A549 treated with RU486 at 1 μM for 4 hours (cell line): ENCODE measurements at places on chromosomes 1 and 21. TPM values are rescaled to one million over a fixed set of nuclear protein-coding genes. Genes with fewer than 3 reads are reported as not detected.

The OR2T2 gene
- not detected in 5 replicates for total RNA-seq

The FCRL5 gene
- total RNA-seq: not detected in 5 replicates

The ITLN2 gene
- 0.22 to 0.33 TPM in 2 of 5 replicates, not detected in the others for total RNA-seq

The ETNK2 gene
- total RNA-seq: 3.4 to 4.6 TPM (median 4.1 TPM) in 5 replicates

The LEFTY2 gene
- not detected in 5 replicates for total RNA-seq

The OR2L3 gene
- not detected in 5 replicates for total RNA-seq

The CD1D gene
- 0.05 to 0.08 TPM (median 0.07 TPM) in 3 of 5 replicates, not detected in the others for total RNA-seq

The SASS6 gene
- 2.6 to 5.2 TPM (median 4.3 TPM) in 5 replicates for total RNA-seq

The TMEM82 gene
- total RNA-seq: not detected in 5 replicates

The LHX8 gene
- 1.1 to 1.5 TPM (median 1.4 TPM) in 5 replicates for total RNA-seq

The PDC gene
- total RNA-seq: not detected in 5 replicates

The ZBTB8A gene
- 2.2 to 4.5 TPM (median 3.5 TPM) in 5 replicates for total RNA-seq

The PIK3R3 gene
- 0.54 to 1.3 TPM (median 0.77 TPM) in 5 replicates for total RNA-seq

The C1QTNF12 gene
- 0.59 to 1.7 TPM (median 1.1 TPM) in 5 replicates for total RNA-seq

The RIPPLY3 gene
- total RNA-seq: 0.40 to 0.77 TPM (median 0.59 TPM) in 5 replicates

The COG2 gene
- 18.8 to 23.3 TPM (median 20.0 TPM) in 5 replicates for total RNA-seq

The ACTN2 gene
- total RNA-seq: 0.02 to 0.07 TPM in 2 of 5 replicates, not detected in the others

The RBM11 gene
- total RNA-seq: not detected in 5 replicates

The MEX3A gene
- total RNA-seq: 1.2 to 3.2 TPM (median 2.3 TPM) in 5 replicates

The WNT2B gene
- total RNA-seq: 0.18 to 0.57 TPM (median 0.27 TPM) in 5 replicates

The SLC9A1 gene
- 10.3 to 14.0 TPM (median 13.7 TPM) in 5 replicates for total RNA-seq

The DSTYK gene
- total RNA-seq: 6.2 to 9.7 TPM (median 9.5 TPM) in 5 replicates

The DMRTB1 gene
- not detected in 5 replicates for total RNA-seq

The RGS13 gene
- total RNA-seq: not detected in 5 replicates

The TENT5C gene
- 0.06 to 0.07 TPM (median 0.06 TPM) in 4 of 5 replicates, not detected in the other for total RNA-seq

The CD46 gene
- total RNA-seq: 66.1 to 120 TPM (median 114 TPM) in 5 replicates

The NOS1AP gene
- total RNA-seq: 0.31 to 0.57 TPM (median 0.43 TPM) in 5 replicates

The NEK2 gene
- 41.6 to 53.3 TPM (median 48.2 TPM) in 5 replicates for total RNA-seq

The AUNIP gene
- total RNA-seq: 5.8 to 7.8 TPM (median 6.4 TPM) in 5 replicates

The LCE5A gene
- not detected in 5 replicates for total RNA-seq

The PRAMEF14 gene
- total RNA-seq: not detected in 5 replicates

The MGST3 gene
- total RNA-seq: 190 to 259 TPM (median 206 TPM) in 5 replicates

The KRTAP13-2 gene
- not detected in 5 replicates for total RNA-seq

The RNF186 gene
- not detected in 5 replicates for total RNA-seq

The HAPLN2 gene
- 0.13 to 0.14 TPM in 2 of 5 replicates, not detected in the others for total RNA-seq

The OR2T11 gene
- total RNA-seq: not detected in 5 replicates

The VPS72 gene
- 44.9 to 58.1 TPM (median 45.6 TPM) in 5 replicates for total RNA-seq

The ZBTB17 gene
- total RNA-seq: 9.7 to 15.8 TPM (median 12.1 TPM) in 5 replicates

The SYTL1 gene
- 0.10 to 0.81 TPM (median 0.53 TPM) in 5 replicates for total RNA-seq
